ENCODE measurements at places on chromosomes 16 and 17.

DNA sequence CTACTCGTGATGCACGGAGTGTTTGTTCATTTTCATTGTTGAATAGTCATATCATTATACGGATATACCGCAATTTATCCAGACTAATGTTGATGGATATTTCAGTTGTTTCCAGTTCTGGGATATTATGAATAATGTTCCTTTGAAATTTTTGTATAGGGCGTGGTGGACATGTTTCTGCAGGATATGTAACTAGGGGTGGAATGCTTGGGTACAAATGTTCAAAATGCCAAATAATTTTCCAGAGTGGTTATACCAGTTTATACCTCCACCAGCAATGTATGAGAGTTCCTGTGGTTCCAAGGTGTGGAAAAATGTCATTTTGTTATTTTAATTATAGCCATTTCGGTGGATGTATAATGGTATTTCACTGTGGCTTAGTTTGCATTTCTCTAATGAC, 53.6 kb downstream of the NUP88 start:
- no peak for DNase-seq

DNA sequence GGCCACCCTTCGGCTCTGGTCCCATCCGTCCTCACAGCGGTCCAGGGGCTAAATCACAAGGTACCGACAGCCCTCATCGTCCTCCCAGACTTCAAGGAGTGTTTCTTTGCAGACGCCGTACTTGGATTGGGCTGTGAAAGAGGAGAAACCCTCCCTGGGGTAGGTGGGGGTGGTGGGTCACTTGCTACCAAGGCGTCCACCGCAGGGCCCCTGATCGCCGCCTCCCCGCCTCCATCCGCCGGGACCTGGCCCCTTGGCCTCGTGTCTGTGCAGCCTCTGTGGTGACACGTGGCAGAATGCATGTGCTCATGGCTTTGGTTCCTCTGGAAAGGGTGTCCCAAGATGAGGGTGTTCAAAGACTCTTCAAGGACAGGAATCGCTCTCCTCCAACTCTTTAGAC, 151.4 kb downstream of the BANP start:
- no peak for DNase-seq

GRCh38 chr17:19347323-19348080, 15.0 kb downstream of the B9D1 start:
- DNase-seq: no peak

- DNase-seq: no peak
Observed at GRCh38 chr16:3837851-3838586, 42.5 kb downstream of the CREBBP start.

DNA sequence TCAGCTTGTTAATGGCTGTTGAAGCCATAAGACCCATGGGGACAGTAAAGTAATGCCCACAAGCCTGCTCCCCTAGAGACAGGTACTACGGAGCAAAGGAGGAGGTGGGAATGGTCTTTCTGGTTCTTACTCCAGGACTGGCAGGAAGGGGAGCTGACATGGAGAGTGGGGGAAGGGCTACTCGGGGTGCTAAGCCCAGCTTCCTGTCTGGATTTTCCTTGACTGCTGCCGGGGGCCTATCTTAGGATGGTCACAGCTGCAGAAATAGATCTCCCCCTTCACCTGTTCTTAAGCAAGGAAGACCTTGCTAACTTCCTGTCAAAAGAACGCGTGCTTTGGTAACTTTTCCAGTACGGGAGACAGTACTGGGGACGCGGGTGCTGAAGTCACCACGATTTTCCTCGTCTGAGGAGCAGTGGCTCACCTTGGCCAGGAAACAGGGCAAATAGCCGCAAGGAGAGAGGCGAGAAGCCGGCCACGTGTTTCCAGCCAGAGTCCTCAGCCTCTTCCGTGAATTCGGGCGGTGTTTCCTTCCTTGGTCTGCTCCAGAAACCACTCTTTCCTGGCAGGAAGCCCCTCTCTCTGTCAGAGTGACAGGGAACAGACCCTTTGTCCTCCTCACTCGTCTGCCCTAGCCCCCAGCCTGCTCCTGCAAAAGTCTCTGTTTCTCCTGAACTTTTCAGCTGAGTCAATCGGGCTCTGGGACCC, 656 bp upstream of the PRR29 start:
- DNase-seq: no peak

DNA sequence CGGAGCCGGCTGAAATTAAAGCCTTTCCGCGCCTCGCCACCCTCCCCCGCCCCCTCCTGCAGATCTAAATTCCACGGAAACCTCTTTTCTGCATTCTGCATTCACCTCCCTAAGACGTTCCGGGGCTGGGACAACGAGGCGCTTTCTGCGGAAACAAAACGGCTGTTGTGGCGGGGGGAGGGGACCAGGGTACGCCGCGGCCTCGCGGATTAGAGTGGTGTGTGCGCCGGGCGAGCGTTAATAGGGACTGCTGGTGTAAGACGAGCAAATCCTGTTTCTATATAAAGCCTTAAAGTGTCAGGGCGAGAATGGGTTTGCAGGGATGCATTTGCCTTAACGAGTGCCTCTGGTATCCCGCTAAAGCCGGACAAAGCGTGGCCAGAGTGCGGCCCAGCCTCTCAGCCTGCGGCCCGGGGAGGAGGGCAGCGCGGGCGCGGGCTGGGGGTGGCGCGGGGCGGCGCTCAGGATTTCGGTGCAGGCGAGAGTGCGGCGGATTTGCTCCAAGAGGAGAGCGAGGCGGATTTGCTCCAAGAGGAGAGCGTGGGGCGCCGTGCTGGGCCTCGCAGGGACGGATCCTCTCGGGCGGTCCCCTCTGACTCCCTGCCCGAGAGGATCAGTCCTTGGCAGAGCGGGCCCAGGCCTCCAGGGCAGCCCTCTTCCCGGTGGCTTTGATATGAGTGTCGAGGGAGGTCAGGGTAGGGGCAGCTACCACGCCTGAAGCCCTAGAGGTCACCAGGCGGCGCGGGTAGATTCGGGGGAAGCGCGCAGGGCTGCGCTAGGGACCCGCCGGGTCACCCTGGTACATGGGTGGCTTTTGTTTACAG, 5.1 kb downstream of the BAHCC1 start:
- no peak for DNase-seq

- DNase-seq: no peak
Observed at GRCh38 chr16:54098247-54098646, 188.3 kb downstream of the IRX3 start.

DNA sequence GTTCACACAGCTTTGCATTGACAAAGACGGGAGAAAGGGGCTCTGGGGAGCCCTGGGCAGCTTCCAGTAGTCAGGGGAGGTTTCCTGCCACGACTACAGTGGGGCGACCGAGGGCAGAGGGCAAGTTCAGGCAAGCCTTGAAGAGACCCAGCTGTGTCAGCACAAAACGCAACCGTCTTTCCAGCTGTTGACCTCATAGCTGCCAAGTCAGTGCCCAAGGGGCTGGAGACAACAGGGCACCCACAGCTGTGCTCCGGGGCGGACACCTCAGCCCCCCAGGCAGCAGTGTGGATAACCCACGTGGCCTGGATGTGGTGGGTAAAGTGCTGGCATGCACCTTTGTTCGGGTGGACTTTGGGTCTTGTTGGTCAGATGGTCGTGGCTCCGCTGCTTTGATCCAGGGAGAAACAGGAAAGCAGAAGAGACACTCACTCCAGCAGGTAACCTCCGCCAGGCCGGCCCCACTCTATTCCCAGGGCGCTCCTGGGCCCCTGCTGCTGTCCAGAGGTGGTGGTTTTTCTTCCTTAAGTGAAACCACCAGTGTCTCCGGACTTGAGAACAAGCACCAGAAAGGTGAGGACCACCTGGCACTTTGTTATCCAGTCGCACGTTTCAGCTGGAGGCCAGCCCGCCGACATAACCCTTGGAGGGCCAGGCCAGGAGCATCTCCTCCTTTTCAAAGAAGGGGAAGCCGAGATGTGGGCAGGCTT, 17.6 kb upstream of the CBX2 start:
- no peak for DNase-seq

DNA sequence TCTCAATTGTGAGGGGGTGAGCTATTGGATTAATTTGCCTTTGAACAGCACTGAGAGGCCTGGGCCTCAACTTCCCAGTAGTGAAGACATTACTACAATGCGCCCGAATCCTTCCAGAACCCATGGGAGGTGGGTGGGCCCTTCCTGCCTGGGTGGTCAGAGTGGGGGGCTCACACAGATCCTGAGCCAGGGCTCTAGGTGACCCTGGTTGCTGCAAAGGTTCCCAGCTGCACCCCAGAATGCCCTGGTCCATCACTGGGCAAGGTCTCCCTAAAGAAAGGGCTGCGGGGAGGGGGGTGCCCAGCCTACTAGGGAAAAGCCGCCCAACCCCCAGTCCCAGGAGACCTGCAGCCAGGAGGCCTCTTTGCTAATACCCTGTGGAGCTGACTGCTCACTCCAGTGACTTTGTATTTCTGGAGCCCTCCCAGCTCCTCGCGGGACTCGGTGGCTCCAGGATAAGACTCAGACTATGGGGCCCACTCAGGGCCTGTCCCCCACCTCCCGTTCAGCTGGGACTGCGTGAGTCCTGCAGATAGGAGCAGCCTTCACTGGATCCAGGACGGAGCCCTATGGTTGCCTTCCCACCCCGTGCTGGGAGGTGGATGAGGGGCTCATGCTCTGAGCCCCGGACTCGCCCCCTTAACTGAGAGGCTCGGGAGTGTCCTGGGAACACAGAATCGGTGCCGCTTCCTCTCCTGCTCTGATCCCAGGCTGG, 40.2 kb downstream of the SLC7A5 start:
- no peak for DNase-seq

DNA sequence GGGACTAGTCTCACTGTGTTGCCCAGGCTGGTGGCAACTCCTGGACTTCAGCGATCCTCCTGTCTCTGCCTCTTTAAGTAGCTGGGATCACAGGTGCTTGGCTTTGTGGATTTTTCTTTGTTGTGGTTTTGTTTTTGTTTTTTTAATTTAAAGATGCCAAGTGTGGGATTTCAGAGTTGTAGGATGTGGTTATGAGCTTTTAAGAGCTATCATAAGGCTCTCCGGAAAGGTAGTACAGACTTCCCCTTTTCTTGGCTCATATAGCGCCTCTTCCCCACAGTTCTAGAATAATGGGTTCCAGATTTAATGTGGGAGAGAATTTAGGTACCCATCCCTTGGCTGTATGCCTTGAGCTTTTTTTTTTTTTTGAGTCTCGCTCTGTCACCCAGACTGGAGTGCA, 17.1 kb downstream of the AKAP1 start:
- no peak for DNase-seq

GRCh38 chr17:18161207-18162145, 22.2 kb upstream of the ALKBH5 start:
- DNase-seq: no peak

GRCh38 chr17:43878260-43879175, 28.8 kb downstream of the MPP2 start:
- peak; percentile 21 for DNase-seq

GRCh38 chr17:74080656-74081582, 122.6 kb upstream of the RPL38 start:
- DNase-seq: no peak

GRCh38 chr17:45063198-45063597, 2.1 kb downstream of the NMT1 start:
- no peak for DNase-seq

GRCh38 chr17:13871261-13871660, 198.0 kb upstream of the COX10 start:
- DNase-seq: no peak

DNA sequence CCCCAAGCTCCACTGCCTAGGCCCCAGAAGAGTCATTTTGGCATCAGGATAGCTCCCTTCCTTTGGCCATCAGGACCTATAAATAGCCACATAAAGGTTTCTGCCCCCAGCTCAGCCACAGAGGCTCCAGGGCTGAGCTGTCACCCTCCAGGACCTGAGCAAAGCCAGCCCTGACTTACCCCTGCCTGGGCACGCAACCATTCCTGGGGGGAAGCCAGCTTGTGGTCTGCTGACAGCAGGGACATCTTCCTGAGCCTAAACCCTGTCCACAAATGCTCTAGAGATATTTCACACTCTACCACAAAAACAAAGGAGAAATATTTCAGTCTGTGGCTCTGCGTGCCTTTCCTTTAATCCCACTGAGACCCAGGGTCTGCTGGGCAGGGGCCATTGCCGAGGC, 123.7 kb upstream of the CCL2 start:
- no peak for DNase-seq

GRCh38 chr17:63335831-63336230, 110.3 kb downstream of the CYB561 start:
- no peak for DNase-seq

- DNase-seq: peak; percentile 19
Observed at GRCh38 chr16:22726868-22727267, 87.1 kb upstream of the HS3ST2 start.

DNA sequence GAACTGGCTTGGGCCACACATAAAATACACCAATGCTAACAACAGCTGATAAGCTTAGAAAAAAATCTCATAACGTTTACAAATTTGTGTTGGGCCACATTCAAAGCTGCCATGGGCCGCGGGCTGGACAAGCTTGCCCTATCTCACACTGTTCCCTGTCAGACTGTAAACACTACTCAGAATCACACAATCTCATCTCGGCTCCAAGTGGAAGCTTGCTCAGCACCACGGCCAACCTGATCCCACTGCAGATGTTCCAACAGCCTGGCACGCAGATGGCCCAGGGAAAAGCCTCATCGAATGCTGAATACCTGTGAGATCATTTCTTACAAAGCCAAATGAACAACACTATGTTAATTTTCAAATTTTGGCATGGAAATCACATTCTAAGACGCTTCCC, 125.8 kb downstream of the ANKRD11 start:
- no peak for DNase-seq

DNA sequence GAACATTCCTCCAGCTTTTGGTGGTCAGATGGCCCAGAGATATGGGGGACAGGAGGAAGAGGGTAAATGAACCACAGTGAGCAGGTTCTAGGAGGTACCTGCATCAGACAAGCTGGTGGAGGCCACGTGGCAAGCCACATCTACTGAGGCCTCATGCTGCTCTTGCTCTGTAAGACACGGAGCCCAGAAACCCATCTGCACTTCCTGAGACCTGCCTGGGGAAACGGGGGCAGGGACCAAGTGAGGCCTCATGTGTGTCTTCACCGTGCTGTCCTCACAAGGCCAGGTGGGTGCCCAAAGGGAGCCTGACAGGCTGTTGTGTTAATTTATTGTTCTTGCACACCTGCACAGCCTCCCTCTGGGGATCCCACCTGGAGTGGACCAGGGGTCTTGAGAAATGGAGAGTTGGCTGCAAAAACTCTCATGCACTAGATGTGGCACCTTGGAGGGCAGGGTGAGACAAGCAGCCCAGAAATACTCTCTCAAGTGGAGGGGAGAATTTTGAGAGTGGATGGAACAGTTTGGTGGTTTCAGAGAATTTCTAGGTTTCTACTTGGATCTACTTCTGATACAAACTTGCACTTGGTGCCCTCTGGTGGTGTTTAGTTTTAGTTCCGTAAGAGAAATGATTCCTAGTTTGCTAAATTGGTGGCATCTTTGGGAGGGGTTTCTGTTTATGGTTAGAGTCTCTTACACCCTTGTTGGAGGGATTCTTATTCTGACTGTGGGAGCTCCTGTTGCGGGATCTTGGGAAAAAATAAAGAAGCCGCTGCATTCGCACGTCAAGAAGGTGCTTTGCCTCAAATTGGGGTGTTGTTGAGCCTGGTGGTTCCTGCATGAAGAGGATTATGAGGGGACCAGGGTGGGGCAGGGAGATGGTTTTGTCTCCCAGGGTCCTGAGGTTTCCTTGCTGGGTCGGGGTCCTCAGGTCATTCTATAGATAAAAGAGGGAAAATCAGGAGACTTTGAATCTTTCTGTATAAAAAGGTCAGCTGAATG, 47.5 kb downstream of the SLC6A2 start:
- DNase-seq: no peak

- DNase-seq: no peak
Observed at GRCh38 chr16:55372792-55373488, 48.9 kb downstream of the IRX6 start.

GRCh38 chr16:892006-892405, 78.8 kb downstream of the LMF1 start:
- no peak for DNase-seq

GRCh38 chr16:81510016-81510415, 65.4 kb downstream of the CMIP start:
- DNase-seq: no peak

- DNase-seq: no peak
Observed at GRCh38 chr17:77285594-77286390, 145.0 kb downstream of the SEC14L1 start.

Data from NCI-H748 treated with DMSO at 0.1 percent for 48 hours (cell line).